Osteocyte (in vitro differentiated cells): ENCODE measurements at places on chromosomes 1 and 21.

DNA sequence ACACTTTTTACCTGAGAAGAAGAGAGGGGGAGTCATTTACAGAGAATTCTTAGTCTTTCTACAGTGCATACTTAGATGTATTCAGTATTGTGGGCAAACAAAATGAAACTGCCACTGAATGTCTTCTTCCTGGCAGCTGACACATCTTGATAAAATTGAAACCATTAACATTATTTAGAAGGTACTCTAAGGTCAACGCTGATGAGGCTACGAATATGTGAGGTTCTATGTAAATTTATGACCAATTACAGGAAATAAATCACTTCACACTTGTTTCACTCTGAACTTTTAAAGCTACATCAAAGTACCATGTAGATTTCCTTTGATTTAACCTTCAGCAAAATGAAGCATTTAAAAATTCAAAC, 51.3 kb upstream of the GFI1 start:
- DNase-seq: no peak

GRCh38 chr1:170375082-170375723, 156.8 kb upstream of the GORAB start:
- DNase-seq: no peak

DNA sequence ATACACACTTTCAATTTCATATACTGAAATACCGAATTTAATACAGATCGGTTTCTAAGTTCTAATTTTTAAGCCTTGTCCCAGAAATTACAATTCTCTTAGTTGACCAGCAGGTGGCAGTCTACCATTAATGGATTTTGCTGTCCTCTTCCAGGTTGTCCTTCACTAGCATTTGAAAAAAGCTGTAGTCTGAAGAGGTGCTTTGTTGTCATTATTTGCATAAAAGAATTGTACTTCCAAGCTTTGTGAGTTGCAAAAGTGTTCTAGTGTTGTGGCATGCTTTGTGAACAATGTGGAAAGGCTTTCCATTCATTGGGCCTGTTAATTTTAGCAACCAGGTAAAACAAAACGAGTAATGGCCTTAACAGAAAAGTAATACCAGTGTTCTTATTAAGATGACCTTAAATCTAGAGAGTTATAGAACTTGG, 193.6 kb downstream of the RPS6KC1 start:
- no peak for DNase-seq

DNA sequence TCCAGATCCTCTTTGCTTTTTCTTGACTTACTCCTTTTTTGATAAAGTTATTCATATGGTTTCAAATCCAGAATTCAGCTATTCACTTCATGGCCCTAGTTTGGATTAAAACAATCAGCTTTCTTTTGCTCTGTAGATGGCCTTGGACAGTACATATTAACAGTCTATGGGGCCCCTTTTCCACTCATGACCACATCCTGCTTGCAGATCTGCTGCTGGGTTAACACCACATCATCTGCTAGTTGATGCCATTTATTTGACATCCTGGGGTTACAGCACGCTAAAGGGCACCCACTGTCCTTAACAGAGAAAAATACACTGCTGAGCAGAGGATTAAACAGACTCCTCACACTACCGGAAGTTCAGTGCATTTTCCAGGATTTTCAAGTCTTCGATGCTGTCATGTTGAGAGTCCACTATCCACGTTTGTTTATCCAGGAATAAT, 941 bp upstream of the IFI16 start:
- no peak for DNase-seq

DNA sequence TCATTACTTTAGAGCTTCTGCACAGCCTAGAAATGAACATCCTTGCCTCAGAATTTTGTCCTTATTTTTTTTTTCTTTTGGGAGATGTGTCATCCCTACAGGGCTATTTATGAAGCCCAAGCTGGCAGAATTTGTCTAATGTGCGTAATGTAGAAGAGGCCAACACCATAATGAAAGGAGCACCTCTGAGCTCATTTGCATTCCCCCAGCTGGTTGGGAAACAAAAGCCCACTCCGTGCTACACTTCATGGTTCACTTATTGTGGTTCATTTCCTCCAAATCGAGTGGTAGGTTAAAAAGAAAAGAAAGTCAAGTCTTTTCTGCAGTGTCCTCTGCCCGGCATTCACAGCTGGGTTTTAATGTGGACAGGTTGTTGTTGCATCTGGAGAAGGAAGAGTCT, 73.5 kb downstream of the KAZN start:
- no peak for DNase-seq

GRCh38 chr1:118826669-118827068, 161.5 kb downstream of the TBX15 start:
- no peak for DNase-seq

- no peak for DNase-seq
Measured at GRCh38 chr1:15485636-15486035, 9.7 kb downstream of the CELA2B start.

DNA sequence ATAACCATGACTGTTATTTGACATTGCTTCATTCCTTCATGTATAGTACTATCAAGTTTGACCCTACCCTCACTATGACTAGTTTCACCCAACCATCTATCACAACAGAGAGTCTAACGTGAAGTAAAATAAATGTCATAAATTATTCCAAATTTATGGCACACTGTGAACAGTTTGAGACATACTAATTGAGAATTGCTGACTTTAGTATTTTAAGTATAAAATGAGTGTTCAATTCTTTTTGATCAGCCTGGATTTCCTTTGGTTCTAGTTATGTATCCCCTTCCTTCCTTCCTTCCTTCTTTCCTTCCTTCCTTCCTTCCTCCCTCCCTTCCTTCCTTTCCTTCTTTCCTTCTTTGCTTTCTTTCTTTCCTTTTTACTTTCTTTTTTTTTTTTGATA, 14.5 kb downstream of the CR1 start:
- DNase-seq: no peak

DNA sequence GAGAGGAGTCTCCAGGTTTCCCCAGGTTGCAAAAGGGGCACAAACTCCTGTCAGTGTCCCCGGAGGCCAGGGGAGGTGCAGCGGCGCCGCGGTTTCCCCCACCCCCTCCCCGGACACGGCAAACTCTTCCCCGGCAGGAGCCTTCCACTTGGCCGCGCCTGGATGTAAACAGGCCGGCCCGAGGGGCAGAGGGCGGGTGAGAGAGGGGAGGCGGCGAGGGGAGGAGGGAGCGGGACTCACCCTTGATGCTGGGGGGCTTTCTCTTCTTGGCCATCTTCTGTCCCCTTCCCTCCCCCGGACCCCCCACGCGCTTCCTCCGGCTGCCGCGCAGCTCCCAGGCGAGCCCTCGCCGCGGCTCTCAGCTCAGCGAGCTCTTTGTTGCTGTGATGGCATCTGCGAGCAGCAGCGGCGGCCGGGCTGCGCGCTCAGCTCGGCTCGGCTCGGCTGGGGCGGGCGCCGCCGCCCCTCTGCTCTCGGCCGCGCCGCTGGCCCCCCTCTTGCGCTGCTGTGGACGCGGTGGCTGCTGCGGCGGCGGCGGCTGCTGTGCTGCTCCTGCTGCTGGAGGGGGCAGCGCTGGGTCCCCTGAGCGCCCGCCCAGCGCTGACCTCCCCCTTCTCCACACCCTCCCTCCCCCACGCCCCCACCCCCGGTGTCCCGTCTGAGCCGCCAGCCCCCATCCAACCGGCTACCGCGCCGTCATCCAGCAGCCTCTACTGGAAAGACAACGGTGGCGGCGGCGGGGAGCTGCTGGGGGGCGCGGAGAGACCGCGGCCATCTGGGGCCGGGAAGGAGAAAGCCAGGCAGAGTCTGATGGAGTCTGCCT, 4.9 kb upstream of the SLC44A5 start:
- peak; percentile 85 for DNase-seq

DNA sequence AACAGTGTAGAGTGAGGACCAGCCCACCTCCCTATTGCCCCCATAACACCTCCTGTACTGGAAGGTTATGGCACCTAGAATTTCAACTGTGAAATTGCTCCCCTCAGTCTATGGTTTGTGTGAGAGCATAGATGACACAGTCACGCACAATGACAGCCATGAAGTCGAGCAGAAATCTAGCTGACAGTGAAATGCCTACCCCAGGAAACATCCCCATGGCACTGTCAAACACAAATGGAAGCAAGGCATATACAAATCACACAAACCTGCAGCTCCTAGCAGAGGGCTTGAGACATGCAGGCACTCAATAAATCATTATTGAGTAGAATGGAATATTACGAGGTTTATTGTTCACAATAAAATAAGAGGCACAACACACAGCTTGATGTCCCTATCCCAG, 142.5 kb upstream of the ST6GALNAC5 start:
- DNase-seq: no peak

- DNase-seq: no peak
Measured at GRCh38 chr1:108893141-108893530, 16.4 kb downstream of the GPSM2 start.

DNA sequence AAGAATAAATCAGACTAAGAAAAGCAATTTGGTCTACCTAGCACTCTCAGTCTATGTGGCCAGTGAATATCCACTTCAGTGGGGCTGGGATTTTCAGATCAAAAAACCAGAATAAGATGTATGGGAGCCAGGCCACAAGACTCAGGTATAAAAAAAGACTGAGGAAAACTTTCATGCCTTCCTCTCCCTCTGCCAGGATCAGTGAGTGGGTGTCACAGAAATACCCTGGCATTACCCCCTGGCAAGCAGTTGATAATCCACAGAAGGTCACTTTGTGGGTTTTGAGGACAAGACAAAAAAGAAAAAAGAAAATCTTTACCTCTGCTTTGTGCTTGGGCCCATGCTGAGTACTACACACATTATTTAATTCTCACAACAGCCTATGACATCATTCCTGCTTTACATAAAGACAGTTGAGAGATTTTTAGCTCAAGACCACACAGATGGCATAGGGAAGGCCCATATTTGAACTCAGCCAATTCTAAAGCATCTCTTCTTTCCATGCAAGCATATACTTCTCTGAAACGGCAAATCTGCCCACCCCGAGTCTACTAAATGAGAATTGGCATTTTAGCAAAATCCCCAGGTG, 57.6 kb downstream of the DESI2 start:
- no peak for DNase-seq

GRCh38 chr1:221724931-221725605, 16.8 kb downstream of the DUSP10 start:
- DNase-seq: no peak

DNA sequence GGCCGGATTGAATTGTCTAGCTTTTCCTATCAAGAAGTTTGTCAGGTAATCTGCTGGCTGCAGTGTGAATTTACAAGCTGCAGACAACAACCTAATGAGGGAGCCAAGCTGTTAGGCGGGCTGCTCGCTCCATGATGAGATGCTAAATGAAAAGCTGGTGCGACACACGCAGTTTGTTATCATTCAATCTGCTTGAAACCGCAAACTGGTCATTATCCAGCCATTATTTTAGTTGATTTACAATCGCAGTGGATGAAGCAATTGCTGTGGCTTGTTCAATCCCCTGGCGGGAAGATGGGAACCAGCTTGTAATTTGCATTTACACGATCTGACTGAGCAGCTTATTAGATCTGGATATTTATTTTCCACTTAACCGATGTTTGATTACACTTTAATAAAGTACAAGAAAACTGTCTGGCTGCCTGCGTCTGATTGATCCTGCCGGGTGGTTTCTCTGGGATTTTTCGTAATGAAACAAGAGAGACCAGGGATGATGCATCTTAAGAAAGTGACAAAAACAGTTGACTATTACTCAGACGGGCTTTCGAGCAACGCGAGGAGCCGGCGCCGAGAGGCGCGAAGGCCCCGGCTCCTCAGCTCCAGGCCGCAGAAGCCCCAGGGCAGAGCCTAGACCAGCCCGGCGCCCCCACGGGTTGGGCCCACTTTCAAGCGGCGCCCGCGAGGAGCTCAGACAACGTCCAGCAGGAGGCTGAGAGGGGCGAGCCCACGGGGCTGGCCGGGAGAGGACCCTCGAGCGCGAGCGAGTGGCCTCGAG, 118.0 kb upstream of the BARHL2 start:
- no peak for DNase-seq

DNA sequence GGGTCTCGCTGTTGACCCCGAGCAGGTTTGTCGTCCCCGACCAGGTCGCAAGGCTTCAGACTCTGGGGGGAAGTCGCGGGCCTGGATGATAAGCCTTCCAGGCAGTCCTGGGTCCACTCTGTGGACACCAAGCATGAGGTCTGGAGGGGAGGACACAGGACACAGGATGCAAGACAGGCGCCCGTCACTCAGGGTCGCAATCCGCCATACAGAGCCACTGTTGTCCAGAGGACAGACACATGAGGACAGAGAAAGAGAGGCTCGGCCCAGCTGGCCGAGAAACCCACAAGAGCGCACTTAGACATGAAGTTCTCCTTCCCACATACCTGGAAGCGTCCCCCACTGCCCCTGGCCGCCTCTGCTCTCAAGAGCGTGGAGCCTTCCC, 4.8 kb upstream of the FOXD2 start:
- no peak for DNase-seq
